ENCODE measurements at places on chromosomes 12 and 14.

DNA sequence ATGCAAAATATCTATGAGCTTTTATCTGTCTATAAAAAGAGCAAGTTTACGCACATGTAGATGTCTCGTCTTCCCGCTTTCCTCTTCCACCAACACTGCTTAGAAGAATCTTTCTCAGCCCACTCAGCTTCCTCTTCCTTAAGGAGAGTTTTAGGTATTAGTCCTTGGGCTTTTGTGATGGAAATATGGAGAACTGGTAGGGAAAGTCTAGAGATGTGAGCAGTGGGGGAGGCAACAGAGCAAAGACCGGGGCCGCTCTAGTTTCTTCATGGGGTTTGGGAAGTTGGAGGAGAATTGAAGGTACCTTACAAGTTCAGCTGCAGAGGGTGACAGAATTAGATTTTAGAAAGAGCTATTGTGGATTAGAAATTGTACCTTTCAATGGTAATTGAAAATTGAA, 56.3 kb upstream of the CPNE8 start:
- DNase-seq, result no peak

DNA sequence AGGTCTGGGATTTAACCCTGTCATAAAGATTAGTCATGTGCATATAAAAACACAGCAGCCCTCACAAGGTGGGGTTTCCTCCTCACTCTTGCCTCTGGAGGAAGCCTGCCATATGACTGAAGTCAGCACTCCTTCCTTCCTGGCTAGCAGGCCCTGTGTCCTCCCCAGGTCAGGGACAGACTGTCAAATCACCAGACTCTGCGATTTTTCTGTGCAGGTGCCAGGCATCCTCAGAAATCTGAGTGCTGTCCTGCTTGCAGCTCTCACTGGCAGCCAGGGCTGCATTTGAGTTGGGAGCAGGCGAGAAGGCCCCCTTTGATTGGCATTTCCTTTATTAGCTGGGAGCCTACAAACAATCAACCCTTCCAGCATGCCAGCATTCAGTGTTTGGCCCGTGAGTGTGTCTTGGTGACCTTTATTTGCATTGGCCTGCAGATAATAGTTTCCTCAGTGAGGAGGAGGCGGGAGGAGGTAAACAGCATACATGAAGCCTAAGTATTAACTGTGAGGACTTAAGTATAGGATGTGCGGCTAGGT, 183.8 kb upstream of the ARHGAP5 start:
- DNase-seq, result no peak

- no peak for DNase-seq
Observed at GRCh38 chr14:73770977-73771847, 57.0 kb upstream of the PNMA1 start.

GRCh38 chr12:7991535-7991934, 41.0 kb upstream of the FOXJ2 start:
- DNase-seq, result no peak

DNA sequence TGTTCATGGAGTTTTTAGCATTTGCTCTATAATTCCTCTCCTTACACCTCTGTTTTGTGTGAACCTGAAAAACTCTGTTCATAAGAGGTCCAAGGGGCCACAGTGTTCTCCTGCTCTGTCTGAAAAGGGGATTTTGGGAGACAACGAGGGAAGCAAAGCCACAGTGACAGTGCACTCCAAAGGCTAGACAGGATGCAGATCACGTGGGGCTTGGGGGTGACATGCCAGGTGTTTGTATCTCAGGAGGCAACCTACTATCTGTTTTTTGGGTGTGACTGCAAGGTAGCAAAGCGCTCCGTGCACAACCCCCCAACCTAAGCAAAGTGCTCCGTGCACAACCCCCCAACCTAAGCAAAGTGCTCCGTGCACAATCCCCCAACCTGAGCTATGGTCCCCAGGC, 5.1 kb upstream of the CHD4 start:
- DNase-seq, result no peak

- DNase-seq, result no peak
Observed at GRCh38 chr12:64893961-64894360, 69.5 kb downstream of the TBC1D30 start.

DNA sequence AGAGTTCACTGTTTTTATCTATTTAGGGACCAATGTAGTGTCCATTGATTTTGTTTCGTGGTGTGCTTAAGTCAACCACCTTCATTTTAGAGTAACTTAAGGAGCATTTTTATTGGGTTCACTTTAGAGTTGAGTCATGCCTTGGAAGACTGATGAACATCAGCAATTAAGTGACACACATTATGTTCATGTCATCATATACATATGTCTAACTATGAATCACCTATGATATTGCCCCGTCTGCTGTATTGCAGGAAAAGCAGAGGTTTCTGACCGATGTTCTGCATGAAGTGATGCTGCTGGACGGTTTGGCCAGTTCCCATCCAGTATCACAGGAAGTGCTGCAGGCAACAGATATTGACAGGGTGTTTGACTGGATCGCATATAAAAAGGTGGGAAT, 227.1 kb downstream of the TRHDE start:
- no peak for DNase-seq

DNA sequence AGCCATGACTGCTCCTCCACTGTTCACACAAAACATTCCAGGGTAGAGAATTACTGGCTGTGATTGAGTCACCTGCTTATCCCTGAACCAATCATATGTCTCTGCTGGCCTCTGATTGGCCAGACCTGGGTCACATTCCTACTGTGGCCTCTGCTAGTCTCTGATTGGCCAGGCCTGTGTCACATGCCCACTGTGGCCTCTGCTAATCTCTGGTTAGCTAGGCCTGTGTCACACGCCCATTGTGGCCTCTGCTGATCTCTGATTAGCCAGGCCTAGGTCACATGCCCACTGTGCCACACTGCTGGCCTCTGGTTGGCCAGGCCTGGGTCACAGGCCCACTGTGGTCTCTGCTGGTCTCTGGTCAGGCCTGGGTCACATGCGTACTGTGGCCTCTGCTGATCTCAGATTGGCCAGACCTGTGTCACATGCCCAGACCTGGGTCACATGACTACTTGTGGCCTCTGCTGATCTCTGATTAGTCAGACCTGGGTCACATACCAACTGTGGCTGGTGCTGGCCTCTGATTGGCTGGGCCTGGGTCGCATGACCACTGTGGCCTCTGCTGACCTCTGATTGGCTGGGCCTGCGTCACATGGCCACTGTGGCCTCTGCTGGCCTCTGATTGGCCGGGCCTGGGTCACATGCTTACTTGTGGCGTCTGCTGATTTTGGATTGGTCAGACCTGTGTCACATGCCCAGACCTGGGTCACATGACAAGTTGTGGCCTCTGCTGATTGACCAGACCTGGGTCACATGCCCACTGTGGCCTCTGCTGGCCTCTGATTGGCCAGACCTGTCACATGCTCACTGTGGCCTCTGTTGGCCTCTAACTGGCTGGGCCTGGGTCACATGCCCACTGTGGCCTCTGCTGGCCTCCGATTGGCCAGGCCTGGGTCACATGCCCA, 251.6 kb downstream of the SLC15A4 start:
- no peak for DNase-seq

GRCh38 chr14:46686652-46687051, 35.1 kb upstream of the RPL10L start:
- DNase-seq, result no peak

DNA sequence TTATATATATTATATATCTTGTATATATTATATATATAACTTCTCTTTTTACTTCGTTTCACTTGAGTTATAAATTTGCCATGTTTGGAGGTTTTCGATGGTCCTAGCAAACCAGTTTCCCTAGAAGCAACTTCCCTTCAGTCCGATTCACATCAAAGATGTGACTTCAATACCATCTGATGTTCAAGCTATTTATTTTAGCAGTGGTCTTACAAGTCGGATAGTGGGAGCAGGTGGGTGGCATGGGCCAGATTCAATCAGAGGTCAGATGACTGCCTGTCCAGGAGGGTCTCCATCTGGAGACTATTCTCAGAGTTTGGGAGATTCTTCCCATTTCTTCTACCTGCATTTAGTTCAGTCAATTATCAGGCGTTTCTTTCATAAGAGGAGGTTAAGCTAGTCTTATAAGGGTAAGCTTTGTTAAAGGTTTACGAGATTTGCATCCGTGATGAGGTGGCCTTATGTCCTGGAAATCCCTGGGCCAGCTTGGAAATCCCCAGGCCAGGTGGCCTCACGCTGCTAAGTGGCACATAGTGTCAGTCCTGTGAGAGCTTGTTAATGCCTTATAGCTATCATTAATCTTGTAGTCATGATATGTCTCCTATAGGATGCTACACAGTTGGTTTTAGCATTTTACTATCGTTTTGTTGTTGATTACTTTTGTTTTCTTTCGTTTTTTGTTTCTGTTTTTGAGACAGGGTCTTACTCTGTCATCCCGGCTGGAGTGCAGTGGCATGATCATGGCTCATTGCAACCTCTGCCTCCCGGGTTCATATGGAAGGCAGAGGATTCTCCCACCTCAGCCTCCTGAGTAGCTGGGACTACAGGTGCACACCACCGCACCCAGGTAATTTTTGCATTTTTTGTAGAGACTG, 145.8 kb downstream of the BICD1 start:
- no peak for DNase-seq

DNA sequence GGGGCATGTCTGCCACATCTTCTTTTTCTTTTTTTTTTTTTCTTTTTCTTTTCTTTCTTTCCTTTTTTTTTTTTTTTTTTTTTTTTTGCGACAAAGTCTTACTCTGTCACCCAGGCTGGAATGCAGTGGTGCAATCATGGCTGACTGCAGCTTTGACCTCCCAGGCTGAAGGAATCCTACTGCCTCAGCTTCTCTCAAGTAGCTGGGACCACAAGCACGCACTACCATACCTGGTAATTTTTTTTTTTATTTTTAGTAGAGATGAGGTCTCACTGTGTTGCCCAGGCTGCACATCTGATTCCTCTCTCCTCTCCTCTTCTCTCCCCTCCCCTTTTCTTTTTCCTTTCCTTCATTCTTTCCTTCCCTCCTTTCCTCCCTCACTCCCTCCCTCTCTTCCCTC, 18.5 kb downstream of the SLC15A5 start:
- no peak for DNase-seq

DNA sequence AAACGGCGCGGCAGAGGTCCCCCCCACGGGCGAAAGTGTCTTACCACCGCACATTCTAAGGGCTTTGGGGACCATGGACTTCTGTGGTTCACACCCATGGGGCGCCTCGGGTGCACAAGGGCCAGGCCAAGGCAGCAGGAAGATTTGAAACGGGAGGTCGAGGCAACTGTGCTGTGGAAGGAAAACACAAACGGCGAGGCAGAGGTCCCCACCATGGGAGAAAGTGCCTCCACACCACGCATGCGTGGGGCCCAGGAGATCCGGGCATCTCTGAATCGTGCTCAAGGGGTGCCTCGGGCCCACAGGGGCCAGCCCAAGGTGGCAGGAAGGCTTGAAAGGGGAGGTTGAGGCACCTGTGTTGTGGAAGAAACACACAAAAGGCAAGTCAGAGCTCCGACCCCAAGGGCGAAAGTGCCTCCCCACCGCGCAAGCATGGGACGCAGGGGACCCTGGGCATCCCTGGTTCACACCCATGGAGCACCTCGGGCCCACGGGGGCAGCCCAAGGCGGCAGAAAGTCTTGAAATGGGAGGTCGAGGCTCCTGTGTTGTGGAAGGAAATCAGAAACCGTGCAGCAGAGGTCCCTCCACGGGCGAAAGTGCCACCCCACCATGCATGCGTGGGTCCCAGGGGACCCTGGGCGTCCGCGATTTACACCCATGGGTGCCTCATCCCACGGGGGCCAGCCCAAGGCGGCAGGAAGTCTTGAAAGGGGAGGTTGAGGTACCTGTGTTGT, 371.0 kb downstream of the ALG10 start:
- DNase-seq, result no peak

DNA sequence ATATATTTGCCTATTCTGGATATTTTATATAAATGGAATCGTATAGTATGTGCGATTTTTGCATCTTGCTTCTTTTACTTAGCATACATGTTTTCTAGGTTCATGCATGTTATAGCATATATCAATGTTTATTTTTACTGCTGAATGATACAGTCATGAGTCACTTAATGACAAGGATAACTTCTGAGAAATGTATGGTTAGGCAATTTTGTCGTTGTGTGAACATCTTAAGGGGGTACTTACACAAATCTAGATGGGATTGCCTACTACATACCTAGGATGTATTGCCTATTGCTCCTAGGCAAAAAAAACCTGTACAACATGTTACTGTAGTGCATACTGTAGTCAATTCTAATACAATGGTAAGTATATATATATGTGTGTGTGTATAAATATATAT, 8.8 kb downstream of the USP15 start:
- no peak for DNase-seq

- DNase-seq, result no peak
Observed at GRCh38 chr12:78101946-78102635, 271.4 kb downstream of the NAV3 start.

DNA sequence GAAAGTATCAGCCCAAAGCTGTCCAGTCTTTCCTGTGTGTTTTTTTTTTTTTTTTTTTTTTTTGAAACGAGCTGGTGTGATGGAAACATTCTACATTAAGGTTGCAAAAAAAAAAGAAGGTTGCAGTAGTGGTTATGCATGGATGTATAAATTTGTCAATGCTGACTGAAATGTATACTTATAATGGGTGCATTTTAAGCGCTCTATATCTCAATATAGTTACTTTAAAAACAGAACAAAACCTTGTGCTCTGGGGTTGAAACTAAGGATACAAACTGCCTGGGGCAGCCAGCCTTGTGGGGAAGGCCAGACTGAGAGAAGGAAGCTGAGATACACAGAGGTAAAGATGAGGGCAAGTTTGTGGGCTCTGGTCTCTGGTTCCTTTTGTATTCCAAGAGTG, 87.3 kb upstream of the RMST start:
- DNase-seq, result no peak

- no peak for DNase-seq
Observed at GRCh38 chr14:57009585-57010515, 199.6 kb upstream of the OTX2 start.

DNA sequence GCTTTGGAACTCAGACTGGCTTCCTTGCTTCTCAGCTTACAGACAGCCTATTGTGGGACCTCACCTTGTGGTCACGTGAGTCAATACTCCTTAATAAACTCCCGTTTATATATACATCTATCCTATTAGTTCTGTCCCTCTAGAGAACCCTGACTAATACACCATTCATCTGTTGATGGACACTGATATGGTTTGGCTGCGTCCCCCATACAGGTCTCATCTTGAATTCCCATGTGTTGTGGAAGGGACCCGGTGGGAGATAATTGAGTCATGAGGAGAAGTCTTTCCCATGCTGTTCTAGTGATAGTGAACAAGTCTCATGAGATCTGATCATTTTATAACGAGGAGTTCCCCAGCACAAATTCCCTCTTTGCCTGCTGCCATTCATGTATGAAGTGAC, 57.0 kb downstream of the OTOGL start:
- no peak for DNase-seq

GRCh38 chr12:107461222-107461975, 224.2 kb upstream of the PWP1 start:
- no peak for DNase-seq

GRCh38 chr12:108727868-108728735, 3.2 kb downstream of the CORO1C start:
- DNase-seq, result no peak

DNA sequence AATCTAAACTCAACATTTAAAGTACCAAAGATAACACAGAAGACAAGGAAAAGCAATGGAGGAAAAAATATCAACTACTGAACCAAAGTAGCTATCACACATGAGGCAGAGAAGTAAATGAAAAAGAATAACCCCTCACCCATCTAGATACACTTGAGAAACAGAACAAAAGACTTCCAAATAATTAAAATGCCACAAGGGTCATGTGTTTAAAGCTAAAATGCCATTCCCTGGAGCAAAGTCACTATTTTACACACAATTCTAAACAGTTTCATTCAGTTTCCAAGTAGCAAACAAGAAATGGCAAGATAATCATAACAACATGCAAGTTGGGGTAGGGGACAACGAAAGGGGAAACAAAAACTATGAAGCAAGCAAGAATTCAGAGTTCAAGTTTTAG, 12.0 kb downstream of the OSBPL8 start:
- no peak for DNase-seq

- DNase-seq, result no peak
Observed at GRCh38 chr14:26200687-26201086, 397.1 kb downstream of the NOVA1 start.
